ENCODE measurements at places on chromosomes 5 and 9.

DNA sequence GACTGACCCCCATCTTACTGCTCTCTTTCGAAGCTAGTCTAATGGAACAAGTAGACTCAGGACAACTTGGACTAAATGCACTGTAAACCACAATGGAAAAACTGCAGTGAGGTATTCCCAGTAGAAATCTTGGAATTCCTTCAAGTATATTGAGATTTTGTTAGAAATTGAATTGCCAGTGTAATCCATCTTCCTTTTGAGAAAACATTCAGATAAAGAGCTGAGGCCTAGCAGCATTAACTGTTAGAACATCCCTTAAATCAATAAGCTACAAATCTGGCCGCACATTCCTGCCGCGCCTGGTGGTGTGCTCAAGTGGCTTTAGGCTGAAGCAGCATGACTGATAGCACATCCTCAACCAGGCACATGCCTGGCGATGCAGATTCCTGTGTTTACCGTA lies 29.3 kb downstream of the PPIC start:
- DNase-seq = no peak

DNA sequence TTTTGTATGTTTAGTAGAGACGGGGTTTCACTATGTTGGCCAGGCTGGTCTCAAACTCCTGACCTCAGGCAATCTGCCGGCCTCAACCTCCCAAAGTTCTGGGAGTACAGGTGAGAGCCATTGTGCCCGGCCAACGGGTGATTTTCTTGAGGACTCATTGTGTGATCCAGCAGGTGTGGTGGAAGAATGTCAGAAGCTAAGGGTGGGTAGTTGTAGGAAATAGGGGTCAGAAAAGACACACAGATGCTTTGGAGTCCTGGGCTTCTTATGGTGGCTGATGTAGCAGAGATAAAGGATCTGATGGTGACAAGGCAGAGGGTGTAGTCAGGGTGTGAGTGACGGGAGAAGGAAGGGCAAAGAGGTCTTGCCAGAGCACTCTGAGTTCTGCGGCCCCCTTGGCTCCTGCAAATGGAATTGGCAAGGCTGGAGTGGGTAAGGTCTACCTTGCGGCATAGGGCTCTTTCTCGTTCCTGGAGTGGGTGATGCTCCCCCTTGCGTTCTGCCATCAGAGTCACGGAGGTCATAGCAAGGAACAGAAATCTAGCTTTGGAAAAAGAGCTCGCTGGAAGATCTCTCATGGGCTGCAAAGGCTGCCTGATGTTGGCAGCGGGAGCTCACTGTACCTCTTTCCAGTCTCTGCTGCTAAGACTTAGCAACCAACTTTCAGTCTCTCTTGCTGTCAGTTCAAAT lies 97.2 kb downstream of the SREK1 start:
- DNase-seq = no peak

DNA sequence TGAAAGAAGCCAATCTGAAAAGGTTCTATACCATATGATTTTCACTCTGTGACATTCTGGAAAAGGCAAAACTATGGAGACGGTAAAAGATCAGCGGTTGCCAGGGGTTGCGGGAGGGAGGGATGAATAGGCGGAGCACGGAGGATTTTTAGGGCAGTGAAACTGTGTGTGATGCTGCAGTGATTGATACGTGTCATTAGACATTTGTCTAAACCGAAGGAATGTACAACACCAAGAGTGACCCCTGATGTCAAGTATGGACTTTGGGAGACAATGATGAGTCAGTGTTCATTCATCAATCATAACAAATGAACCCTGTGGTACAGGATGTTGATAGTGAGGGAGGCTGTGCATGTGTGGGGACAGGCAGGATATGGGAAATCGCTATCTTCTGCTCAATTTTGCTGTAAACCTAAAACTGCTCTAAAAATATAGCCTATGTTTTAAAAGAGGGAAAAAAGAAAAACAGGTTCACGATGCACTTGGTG lies 34.4 kb downstream of the ERGIC1 start:
- no peak for DNase-seq

- no peak for DNase-seq
These were observed 480 bp upstream of the CCDC69 start for GRCh38 chr5:151224372-151224771.

- DNase-seq = no peak
These were observed 23.4 kb upstream of the GABBR2 start for GRCh38 chr9:98732091-98732490.

DNA sequence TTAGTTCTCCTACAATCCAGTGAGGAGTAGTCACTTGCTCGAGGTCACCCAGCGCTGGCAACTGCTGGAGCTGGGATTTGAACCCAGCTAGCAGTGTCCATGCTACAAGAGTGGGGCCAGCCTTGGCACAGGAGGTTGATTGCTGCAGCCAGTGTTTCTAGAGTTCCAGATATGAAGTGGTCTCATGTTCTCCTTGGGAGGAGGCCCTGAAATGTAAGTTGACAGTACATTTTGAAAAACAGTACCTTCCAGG lies 802 bp downstream of the CCDC107 start:
- DNase-seq = peak; percentile 36

DNA sequence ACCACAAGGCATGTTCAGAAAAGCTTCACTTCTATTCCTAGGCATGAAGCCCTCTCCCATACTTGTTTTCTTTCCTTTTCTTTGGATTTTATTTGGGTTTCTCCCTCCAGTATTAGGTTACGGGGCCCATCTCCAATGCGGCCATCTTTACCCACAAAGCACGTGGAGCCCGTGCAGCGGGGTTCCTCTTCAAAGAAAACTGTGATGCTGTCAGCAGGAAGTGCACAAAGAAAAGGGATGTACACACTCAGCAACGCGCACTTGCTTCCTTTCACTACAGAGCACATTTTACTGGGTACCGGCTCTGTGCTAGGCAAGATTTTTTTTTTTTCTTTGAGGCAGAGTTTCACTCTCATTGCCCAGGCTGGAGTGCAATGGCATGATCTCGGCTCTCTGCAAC lies 106.6 kb downstream of the COL23A1 start:
- DNase-seq = peak; percentile 18

- DNase-seq = no peak
These were observed 68.1 kb downstream of the COL5A1 start for GRCh38 chr9:134709512-134710270.

GRCh38 chr5:112635771-112636731 lies 101.6 kb upstream of the APC start:
- no peak for DNase-seq

- DNase-seq = no peak
These were observed 246.1 kb upstream of the MEF2C start for GRCh38 chr5:89128906-89129625.

DNA sequence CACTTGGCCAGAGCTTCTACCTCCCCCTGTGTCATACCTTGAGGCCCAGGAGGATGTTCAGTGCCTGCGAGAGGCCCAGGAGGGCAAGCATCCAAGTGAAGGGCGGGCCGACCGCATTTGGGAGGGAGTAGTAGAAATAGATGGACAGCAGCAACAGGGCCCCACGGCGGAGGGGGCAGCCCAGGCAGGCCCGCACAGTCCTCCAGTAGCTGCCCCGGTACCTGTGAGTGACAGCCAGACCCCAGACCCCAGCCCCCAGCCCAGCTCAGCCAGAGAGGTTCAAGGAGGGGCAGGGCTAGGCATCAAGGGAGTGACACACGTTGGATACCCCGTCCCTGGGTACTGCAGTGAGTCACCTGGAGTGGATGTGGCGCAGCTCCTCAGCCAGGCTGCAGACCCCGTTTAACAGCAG lies 1.4 kb downstream of the STING1 start:
- DNase-seq = peak; percentile 45

DNA sequence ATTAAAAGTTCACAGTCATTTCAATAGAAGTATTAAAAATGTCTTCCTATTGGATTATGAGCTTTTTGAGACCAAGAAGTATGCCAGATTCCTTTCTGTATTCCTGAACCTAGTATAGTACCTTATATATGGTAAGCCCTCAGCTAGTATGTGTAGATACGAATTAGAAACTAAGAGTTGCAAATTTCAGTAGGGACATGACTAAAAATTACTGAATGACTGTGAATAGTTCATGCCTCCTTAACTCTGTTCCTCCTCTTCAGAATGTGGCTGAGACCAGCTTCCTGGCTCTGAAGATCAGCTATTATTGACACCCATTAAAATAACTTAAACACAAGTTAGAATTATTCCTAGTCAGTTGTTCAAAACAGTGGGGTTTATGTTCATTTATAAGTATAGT lies 19.7 kb downstream of the KDM3B start:
- peak; percentile 16 for DNase-seq

GRCh38 chr5:119329666-119330065 lies 26.2 kb upstream of the TNFAIP8 start:
- DNase-seq = no peak

- no peak for DNase-seq
These were observed 55.0 kb upstream of the APC start for GRCh38 chr5:112682621-112683061.

DNA sequence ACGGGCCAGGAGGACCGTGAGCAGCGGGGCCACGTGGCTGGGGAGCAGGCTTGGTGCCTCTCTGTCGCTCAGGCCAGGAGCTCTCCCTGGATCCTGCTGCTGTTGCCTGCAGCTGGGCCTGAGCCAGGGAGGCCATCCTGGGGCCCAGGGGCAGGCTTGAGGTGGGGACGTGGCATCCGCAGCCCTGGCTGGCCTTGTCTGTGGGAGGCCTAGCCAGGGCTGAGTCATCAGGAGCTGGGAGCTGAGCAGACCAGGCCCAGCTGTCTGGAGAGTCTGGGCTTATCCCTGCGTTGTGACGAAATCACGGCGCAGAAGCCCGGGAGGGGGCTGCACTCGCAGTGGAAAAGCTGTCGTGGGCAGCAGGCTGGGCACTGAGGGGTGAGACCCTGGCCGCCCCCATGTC lies 138.8 kb upstream of the COL5A1 start:
- DNase-seq = no peak

GRCh38 chr9:1469996-1470395 lies 419.8 kb downstream of the DMRT2 start:
- DNase-seq = peak; percentile 50

DNA sequence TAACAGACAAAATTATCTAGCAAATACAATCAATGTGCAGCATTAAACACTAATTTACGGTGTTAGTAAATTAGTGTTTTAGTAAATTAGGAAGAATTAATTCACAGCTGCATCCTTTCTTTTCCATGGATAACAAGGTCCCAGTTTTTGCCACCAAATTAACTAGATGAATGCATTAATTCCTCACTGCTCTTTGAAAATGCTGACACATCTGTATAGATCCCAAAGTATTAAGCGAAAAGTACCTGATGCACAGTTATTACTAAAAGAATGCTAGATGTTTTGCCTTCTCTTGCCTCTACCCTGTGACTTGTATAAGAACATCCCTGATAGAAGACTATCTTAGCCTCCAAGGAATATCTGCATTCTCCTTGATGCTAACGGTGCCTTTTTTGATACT lies 612.7 kb upstream of the DMAC1 start:
- no peak for DNase-seq

DNA sequence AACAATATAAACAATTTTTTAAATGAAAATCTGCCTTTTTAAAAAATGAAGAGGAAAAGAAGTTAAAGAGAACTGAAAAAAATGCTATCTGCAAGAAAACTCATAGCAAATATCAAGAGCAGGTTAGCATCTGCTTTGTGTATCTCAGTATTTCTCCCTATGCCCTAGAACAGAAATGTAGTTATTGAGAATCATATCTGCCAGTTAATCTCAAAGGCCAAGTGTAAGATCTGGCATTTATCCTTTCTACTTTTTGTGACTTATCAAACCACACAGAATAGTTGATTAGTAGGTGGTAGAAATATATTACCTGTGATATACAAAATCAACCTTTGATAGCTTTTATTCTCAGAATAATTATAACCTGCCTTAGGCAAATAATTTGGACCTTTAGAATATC lies 1699.8 kb downstream of the EFNA5 start:
- DNase-seq = no peak

DNA sequence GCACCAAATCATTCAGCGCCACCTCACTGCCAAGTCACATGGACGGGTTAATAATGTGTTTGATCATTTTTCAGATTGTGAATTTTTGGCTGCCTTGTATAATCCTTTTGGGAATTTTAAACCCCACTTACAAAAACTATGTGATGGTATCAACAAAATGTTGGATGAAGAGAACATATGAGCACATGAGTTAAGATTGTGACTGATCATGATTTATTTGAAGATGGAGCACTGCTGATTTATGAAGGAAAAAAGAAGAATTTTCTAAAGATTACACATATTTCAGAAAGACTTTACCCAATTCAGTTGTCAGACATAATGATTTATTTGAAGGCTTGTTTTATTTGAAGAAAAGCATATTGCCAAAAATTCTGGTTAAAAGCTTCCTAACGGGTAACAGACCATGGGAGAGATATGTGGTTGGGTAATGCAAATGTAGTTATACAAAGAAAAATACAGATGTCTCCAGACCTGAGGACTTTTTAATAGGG lies 37.4 kb downstream of the TNFAIP8 start:
- DNase-seq = no peak

- DNase-seq = no peak
These were observed 85.4 kb downstream of the PJA2 start for GRCh38 chr5:109324351-109324750.

DNA sequence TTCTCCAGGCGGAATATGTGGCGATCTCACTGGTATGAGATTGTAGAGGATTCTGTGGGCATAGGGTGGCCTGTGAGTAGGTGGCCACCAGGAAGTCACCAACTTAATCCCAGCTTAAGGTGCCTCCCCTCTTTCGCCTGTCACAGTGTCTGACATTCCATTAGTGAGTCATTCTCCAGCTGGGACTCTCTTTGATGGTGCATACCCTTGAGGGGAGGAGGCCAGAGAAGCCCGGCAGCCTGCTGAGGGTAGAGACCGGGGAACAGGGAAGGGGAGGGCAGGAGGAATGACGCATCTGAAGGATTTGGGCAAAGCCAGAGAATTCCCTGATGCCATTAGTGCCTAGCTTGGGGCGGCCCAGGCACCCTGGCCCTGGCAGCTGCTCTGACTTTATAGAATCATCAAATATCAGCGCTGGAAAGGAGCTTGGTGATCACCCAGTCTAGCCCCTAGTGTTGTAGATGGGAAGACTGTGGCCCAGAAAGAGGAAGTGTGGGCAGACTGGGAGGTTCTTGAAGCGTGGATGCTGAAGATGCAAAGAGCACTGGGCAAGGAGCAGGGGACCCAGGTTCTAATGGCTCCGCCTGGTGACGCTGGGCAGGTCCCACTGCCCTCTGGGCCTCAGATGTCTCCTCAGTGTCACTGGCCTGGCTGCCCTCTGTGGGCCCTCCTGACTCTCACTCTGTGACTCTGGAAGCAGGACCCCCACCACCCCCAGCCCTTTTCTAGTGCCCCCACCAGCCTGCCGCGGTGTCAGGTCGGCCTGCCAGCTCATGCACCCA lies 41.4 kb downstream of the DAB2IP start:
- no peak for DNase-seq

GRCh38 chr5:73962801-73963425 lies 336.9 kb downstream of the ARHGEF28 start:
- DNase-seq = no peak

- DNase-seq = no peak
These were observed 329.0 kb downstream of the ICE1 start for GRCh38 chr5:5751498-5751897.

DNA sequence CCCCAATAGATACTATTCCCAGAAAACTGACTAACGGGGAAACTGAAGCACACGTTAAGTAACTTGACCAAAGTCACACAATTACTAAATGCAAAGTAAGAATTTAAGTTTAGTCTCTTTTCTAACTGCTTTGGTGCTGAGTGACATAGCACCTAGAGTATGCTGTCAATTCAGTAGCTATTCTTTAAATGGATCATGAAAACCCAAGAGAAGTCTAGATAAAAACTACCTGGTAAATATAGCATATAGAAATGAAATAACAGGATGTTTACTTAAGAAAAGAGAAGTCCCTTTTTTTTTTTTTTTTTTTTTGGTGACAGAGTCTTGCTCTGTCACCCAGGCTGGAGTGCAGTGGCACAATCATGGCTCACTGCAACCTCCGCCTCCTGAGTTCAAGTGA lies 129.2 kb downstream of the PDE4D start:
- no peak for DNase-seq
